ENCODE measurements at places on chromosomes 12 and 14.

GRCh38 chr14:59830338-59830734 lies 40.2 kb downstream of the RTN1 start:
- DNase-seq, result no peak

DNA sequence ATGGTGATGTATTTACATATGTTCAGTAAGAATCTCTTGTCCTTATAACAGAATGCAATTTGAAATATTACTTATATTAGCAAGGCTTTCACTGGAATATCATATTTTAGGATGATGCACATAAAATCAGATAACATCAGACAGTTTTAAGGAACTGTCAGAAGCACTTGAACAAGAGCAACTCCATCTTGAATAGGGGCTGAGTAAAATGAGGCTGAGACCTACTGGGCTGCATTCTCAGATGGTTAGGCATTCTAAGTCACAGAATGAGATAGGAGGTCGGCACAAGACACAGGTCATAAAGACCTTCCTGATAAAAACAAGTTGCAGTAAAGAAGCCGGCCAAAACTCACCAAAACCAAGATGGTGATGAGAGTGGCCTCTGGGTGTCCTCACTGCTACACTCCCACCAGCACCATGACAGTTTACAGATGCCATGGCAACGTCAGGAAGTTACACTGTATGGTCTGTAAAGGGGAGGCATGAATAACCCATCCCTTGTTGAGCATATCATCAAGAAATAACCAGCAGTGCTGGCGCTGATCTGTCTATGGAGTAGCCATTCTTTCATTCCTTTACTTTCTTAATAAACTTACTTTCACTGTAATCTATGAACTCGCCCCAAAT lies 27.6 kb upstream of the ETV6 start:
- peak; percentile 62 for DNase-seq

GRCh38 chr12:27504507-27504906 lies 19.5 kb upstream of the PPFIBP1 start:
- DNase-seq, result no peak

- no peak for DNase-seq
These were observed 36.3 kb upstream of the TSPAN9 start for GRCh38 chr12:3040663-3041544.

DNA sequence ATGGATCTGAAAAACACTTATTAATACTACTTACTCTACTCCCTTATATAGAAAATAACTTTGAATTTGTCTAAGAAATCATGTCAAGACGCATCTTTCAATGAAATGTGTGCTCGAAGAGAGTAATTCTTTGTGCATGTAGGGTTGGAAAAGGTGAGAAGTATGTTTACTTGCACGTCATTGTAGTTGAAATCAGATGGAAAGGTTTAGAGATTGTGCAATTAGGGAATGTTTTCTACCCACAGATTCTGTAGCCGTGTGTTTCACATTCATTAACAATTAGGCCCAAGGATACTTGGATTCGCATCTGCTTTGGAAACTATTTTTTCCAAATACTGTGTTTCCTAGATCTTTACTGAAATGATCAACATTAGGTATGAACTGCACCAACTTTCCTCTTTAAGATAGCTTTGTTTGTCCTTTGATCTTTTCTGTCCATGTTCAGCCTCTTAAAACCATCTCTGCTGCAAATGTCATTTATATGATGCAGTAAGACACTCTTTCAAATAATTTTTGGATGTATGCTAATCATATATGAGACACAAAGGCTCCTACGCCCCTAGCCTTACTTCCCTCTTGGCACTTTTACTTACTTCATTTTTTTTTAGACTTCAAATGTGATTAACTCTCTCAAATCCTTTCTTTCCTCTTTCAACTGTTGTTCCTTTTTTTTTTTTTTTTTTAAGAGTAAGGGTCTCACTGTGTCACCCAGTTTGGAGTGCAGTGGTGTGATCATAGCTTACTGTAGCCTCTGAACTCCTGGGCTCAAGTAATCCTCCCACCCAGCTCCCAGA lies 58.0 kb upstream of the PSMA6 start:
- no peak for DNase-seq

DNA sequence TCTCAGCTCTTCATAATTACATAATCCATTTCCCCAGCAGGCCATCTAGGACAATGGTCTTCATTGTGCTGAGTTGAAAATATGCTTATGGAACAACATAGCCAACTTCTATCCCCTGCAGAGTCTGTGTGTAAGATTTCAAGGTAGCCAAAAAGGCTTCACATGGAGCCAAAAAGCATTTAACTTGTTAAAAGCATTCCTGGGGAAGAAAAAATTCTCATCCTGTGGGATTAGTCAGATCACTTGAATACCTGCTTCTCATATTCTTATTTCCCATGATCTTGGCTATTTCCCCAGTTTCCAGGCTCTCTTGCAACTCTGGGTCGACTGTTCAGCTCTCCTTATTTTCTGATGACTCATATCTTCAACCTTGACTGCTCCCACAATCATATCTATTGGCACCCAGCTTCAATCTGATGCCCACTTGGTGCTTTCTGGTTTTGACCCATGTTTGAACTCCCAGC lies 178.9 kb downstream of the KLHL28 start:
- DNase-seq, result peak; percentile 93

GRCh38 chr12:112238441-112238840 lies 113.1 kb downstream of the TRAFD1 start:
- DNase-seq, result no peak

GRCh38 chr14:94548999-94549985 lies 11.9 kb upstream of the SERPINA4 start:
- DNase-seq, result peak; percentile 51

- no peak for DNase-seq
These were observed 42.9 kb upstream of the STK38L start for GRCh38 chr12:27201169-27201568.
